ENCODE measurements at places on chromosomes 5 and 9.

GRCh38 chr9:34579104-34579807, 10.3 kb downstream of the CNTFR start:
- peaks cover 16% of the 10 kb centered on the region for H3K27me3 ChIP-seq
- H3K4me3 ChIP-seq = no peak overlapping the region
- H3K27ac ChIP-seq = no peak overlapping the region
- DNase-seq = no peak
- peaks cover 13% of the 10 kb centered on the region for H3K4me1 ChIP-seq

GRCh38 chr5:87581661-87582060, 168.9 kb upstream of the CCNH start:
- no peak overlapping the region for H3K4me3 ChIP-seq
- no peaks in the 10 kb centered on the region for H3K27me3 ChIP-seq
- no peaks in the 10 kb centered on the region for H3K36me3 ChIP-seq
- no peak overlapping the region for H3K27ac ChIP-seq
- no peaks in the 10 kb centered on the region for H3K4me1 ChIP-seq
- no peak for DNase-seq

GRCh38 chr5:179732412-179732917, at the start of gene MAML1:
Gene MAML1 (plus strand): TSS chr5:179732822. CDS start chr5:179733113, 291 bp downstream.
- peak within 1 kb of the TSS; percentile 86 for H3K4me3 ChIP-seq
- H3K27ac ChIP-seq = peak within 1 kb of the TSS; percentile 96
- H3K4me1 ChIP-seq = no peaks in the 10 kb centered on the region
- H3K27me3 ChIP-seq = no peaks in the 10 kb centered on the region

GRCh38 chr5:14569948-14570691, 11.5 kb upstream of the OTULINL start:
- DNase-seq = no peak
- H3K36me3 ChIP-seq = no peaks in the 10 kb centered on the region
- H3K4me1 ChIP-seq = no peaks in the 10 kb centered on the region
- H3K27ac ChIP-seq = no peak overlapping the region
- no peaks in the 10 kb centered on the region for H3K27me3 ChIP-seq
- no peak overlapping the region for H3K4me3 ChIP-seq

GRCh38 chr5:159341906-159342310, 11.6 kb upstream of the IL12B start:
- no peaks in the 10 kb centered on the region for H3K27me3 ChIP-seq
- H3K27ac ChIP-seq = no peak overlapping the region
- H3K4me1 ChIP-seq = no peaks in the 10 kb centered on the region

DNA sequence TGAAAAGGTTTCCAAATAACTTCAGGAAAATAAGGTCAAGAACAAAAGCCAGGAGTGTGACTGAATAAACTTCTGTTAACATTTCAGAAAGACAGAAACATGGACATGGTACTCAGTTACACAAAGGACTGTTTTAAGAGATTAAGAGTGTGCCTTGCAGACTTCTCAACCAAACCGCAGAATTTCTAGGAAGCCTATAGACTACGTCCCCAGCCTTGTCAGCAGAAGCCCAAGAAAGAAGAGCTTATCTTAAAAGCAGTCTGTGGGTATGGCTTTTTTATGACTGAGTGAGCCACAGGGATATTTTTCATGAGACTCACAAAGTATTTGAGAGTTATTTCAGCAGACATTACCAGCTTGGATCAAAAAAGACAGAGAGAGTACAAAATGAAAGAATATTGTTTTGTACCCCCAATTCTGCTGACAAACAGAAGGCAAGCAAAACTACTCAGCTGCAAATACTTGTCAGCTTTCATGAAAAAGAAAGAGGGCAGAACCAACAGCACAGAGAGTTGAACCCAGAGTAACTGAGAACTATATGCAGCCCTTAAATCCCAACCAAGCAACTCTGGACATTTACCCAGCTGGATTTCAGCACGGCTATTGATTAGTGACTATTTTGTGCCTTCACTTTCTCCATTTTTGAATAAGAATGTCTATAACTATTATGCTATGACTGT, 711.0 kb upstream of the CTNND2 start:
- no peaks in the 10 kb centered on the region for H3K36me3 ChIP-seq
- no peak for DNase-seq
- H3K27ac ChIP-seq = no peak overlapping the region
- H3K4me3 ChIP-seq = no peak overlapping the region
- no peaks in the 10 kb centered on the region for H3K27me3 ChIP-seq

DNA sequence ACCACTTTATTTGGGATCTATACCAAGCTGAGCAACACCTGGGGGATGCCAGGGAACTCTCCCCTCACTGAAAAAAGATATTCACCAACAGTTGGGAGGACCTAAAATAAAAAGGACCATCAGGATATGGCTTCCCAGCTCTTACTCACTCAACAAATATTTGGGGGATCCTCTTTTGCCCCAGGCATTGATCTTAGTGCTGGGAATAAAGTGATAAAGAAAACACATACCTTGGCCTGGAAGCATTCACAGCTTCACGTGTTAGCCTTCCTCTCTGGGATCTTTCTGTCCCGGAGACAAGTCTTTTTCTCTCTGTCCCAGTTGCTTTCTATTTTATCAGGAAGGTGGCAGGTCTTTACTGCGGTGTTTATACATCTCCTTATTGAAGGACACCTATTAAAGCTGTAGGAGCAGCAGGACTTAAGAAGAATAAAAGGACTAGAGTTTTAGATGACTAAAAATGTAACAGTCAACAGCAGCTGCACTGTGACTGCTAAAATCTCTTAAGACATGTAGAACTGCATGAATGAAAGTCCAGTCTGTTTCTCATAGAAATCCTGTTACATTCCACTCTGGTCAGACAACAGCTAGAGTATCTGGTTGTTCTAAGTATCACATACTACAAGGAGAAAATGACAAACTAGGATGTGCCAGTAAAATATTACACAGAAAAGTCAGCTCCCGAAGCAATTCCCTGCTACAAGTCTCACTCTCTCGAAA, 90.0 kb upstream of the ITGA2 start:
- H3K27ac ChIP-seq = peak overlapping the region; percentile 45
- DNase-seq = no peak
- H3K36me3 ChIP-seq = peaks cover 12% of the 10 kb centered on the region
- H3K4me3 ChIP-seq = no peak overlapping the region

- no peak overlapping the region for H3K27ac ChIP-seq
- H3K36me3 ChIP-seq = no peaks in the 10 kb centered on the region
- no peaks in the 10 kb centered on the region for H3K27me3 ChIP-seq
- DNase-seq = no peak
- H3K4me1 ChIP-seq = peaks cover 9% of the 10 kb centered on the region
- no peak overlapping the region for H3K4me3 ChIP-seq
These were observed 4.5 kb upstream of the PLPP6 start for GRCh38 chr9:4657426-4658159.

GRCh38 chr9:38683336-38683735, 36.6 kb downstream of the FAM240B start:
- no peak overlapping the region for H3K4me3 ChIP-seq
- no peaks in the 10 kb centered on the region for H3K36me3 ChIP-seq
- H3K27ac ChIP-seq = no peak overlapping the region

GRCh38 chr5:16574789-16575721, 41.7 kb downstream of the RETREG1 start:
- no peak overlapping the region for H3K4me3 ChIP-seq
- H3K36me3 ChIP-seq = no peaks in the 10 kb centered on the region
- H3K27ac ChIP-seq = peak overlapping the region; percentile 73
- DNase-seq = no peak
- H3K27me3 ChIP-seq = no peaks in the 10 kb centered on the region

DNA sequence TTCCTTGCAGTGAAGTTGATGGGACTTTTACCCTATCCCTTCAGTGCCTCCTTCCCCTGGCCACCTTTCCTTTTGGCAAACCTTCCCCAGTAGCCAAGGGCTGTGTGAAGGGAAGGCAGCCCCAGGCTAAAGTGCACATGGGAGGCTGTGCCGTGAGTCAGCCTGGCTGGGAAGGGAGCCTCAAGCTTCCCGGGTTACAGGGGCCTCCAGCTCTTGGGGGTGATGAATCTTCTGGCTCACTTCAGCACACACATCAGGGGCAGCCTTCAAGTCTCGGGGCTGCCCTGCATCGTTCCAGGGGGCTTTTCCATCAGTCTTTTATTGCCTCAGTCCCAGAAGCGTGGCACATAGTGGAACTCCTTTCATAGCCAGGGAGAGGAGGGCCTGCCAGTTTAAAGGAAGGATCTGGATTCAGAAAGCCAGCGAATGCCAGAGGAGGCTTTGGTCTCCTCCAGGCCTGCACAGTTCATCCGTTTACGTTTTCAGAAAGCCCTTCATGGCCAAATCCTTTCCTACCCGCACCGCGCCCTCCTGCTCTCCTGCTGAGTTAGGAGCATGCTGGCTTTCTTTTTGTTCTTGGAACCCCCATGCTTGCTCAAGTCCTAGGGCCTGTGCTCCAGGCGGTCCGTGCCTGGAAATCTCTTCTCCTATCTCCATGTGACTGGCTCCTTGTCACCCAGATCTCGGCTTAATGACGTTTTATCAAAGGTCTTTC, 134.8 kb upstream of the KLF4 start:
- no peak overlapping the region for H3K27ac ChIP-seq
- peaks cover 12% of the 10 kb centered on the region for H3K4me1 ChIP-seq
- no peak overlapping the region for H3K4me3 ChIP-seq
- H3K27me3 ChIP-seq = no peaks in the 10 kb centered on the region
- H3K36me3 ChIP-seq = no peaks in the 10 kb centered on the region
- DNase-seq = peak; percentile 74

- H3K4me1 ChIP-seq = no peaks in the 10 kb centered on the region
- no peak overlapping the region for H3K27ac ChIP-seq
- DNase-seq = no peak
- no peak overlapping the region for H3K4me3 ChIP-seq
These were observed 64.3 kb upstream of the LMX1B start for GRCh38 chr9:126549246-126550006.

DNA sequence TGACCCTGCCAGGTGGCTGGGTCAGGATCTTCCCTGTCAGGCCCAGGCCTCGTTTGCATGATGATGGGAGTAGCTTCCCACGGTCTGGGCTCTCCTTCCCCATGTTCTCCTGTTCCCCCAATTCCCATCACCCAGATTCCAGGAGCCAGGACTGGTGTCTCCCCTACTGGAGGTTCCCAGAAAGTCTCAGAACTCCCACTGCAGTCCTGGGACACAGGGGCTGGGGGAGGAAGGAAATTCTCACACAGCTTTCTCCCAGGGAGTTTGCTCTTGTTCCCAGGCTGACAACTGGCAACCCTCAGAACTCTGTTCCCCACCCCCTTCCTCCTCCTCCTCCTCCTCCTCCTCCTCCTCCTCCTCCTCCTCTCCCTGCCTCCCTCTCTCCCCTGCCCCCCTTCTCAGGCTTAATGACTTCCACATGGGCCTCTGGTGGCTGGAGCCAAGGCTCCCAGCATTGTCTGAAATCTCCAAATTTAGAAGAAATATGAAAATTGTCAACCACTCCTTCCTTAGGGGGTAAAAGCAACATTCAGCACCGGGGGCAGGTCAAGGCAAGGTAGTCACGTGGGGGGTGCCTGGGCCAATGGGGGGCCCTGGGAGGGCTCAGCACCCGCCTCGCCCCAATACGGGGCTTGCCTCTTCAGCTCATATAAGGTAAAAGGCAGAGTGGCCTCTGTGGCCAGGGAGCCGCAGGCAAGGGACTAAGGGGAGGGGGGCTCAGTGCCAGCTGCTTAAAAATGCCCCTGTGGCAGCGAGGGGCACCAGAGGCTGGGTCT, 27.3 kb upstream of the IL17B start:
- DNase-seq = peak; percentile 99
- H3K36me3 ChIP-seq = peaks cover 40% of the 10 kb centered on the region

DNA sequence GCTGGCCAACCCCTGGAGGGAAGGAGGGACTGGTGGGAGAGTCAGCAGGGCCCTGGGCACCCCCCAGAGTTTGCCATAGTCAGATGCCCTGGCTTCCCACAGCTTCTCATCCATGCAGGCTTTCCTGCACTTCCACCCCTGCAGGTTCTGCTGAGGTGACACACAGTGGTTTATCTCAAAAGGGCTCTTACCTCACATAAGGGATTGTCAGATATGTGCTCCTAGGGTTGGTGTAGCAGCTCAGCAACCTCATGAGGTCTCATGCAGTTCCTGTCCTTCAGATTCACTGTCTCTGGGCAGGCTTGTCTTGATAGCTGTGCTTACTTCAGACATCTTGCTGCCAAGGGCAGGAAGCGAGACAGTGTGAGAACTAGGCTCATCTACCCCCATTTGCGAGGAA, 143.4 kb downstream of the KDM4C start:
- DNase-seq = no peak
- H3K4me1 ChIP-seq = peaks cover 10% of the 10 kb centered on the region
- no peaks in the 10 kb centered on the region for H3K27me3 ChIP-seq
- H3K27ac ChIP-seq = no peak overlapping the region

- H3K27ac ChIP-seq = no peak overlapping the region
- no peaks in the 10 kb centered on the region for H3K36me3 ChIP-seq
- H3K27me3 ChIP-seq = no peaks in the 10 kb centered on the region
- H3K4me3 ChIP-seq = no peak overlapping the region
These were observed 278.3 kb upstream of the PTGER4 start for GRCh38 chr5:40401284-40402006.

DNA sequence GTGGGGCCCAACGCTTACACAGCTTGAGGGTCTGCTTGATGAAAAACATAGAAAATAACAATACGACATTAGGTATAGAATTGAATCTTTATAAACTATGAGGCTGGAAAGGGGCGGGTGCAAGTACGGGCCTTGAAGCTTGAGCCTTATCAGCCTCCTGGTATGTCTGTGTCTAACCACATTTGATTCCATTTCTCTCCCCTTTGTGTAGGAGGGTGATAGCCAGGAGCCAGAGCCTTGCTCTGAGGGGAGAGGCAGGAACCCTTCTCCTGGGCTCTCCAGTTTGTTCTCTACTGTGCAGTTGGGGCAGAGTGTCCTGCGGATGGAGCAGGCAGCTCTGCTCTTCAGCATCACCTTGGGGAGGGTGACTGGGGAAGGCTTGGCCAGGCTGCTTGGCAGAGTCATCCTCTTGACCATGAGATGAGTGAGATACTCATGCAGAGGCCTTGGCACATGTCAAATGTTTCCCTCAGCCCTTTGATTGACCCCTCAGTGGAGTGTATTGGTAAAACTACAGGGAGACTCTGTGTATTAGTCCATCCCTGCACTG, 153.5 kb downstream of the SEMA6A start:
- no peaks in the 10 kb centered on the region for H3K27me3 ChIP-seq
- H3K4me1 ChIP-seq = no peaks in the 10 kb centered on the region
- DNase-seq = no peak

DNA sequence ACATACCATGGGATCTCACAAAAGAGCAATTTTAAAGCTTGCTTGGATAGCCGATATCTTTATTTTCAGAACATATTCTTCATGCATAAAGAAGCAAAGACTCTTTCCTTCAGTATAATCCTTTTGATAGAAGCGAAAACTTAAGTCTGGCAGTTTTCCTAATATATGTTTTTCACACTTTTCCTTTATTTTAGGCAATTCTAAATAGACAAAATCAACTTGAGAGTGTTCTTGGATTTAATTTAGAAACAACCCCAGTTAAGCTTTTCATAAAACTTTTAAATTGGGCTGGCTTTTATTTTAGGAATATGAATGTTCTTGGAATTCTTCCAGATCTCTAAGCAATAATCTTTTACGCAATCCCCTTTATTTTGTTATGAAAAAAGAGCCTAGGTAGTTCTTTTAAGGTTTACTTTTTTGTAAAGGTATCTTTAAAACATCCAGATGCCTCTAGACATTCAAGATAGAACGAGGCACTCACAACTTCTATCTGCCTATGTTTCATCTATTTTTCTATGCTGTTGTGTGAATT, 51.5 kb upstream of the HSPB3 start:
- no peaks in the 10 kb centered on the region for H3K27me3 ChIP-seq
- no peaks in the 10 kb centered on the region for H3K4me1 ChIP-seq
- DNase-seq = no peak
- H3K4me3 ChIP-seq = no peak overlapping the region
